RWPE1 (cell line): ENCODE measurements at places on chromosomes 4 and X.
A peak's percentile ranks its signal among the peaks of the same experiment; 100 is the strongest.

DNA sequence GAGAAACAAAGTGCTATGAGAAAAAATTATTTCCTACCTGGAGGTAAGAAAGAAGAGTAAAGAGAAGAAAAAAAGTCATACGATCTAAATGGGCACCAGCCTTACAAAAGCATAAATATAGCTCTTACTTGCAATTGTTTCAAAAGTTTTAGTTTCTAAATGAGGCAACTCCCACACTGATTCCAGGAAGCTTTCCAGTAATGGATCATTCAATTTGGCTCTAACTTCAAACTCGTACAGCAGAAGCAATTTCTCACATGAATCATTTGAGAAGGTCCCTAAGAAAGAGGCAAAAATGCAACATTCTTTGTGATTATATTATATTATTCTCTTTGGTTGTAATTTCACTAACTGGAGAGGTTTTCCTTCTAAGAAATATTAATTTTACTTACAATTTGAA lies 109.9 kb downstream of the DLG3 start:
- no peak for DNase-seq

DNA sequence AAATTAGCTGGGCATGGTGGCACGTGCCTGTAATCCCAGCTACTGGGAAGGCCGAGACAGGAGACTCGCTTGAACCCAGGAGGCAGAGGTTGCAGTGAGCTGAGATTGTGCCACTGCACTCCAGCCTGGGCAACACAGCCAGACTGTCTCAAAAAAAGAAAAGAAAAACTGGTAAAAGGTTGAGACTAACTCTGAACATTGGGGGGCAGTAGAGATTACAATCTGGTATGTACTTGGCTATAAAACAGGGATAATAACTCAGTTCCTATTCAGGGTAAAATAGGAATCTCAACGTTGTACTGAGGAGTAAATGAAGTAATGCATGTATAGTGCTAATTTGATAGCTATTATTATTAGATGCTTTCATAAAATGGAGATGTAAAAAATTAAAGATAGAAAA lies 12.5 kb upstream of the KLF8 start:
- no peak for DNase-seq

DNA sequence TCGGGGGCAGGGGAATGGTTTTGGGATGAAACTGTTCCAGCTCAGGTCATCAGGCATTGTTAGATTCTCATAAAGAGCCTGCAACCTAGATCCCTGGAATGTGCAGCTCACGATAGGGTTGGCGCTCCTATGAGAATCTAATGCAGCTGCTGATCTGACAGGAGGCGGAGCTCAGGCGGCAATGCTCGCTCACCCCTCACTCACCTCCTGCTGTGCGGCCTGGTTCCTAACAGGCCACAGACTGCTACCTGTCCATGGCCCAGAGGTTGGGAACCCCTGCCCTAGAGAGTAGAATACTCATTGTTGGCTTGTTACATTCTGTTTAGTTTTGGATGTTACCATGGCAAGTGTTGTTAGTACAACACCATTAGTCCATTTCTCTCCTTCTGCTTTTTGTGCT lies 40.8 kb upstream of the STX18 start:
- DNase-seq = no peak

- DNase-seq = no peak
These were observed 158.6 kb downstream of the PAPSS1 start for GRCh38 chr4:107561481-107561880.

GRCh38 chrX:53440101-53440500 lies 5.9 kb upstream of the HSD17B10 start:
- no peak for DNase-seq

DNA sequence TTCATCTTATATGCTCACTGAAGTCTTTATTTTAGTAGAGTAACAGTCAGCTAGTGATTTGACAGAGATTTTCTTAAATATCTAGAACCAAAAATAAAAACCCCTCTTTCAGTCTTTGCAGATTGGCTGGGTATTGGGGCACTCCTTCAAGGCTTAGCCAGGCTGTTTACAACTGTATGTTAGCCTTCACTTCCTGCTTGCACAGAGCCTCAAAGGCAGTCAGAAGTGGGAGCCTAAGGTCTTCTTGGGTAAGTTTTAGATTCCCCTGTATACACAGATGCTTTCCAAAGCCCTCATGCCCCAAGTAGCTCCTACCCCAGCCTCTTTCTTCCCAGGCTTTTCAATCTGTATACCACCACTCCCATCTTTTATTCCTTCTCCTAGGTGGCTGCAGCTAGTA lies 136.1 kb upstream of the STIM2 start:
- DNase-seq = no peak

GRCh38 chr4:95264843-95265242 lies 283.9 kb downstream of the UNC5C start:
- DNase-seq = no peak

DNA sequence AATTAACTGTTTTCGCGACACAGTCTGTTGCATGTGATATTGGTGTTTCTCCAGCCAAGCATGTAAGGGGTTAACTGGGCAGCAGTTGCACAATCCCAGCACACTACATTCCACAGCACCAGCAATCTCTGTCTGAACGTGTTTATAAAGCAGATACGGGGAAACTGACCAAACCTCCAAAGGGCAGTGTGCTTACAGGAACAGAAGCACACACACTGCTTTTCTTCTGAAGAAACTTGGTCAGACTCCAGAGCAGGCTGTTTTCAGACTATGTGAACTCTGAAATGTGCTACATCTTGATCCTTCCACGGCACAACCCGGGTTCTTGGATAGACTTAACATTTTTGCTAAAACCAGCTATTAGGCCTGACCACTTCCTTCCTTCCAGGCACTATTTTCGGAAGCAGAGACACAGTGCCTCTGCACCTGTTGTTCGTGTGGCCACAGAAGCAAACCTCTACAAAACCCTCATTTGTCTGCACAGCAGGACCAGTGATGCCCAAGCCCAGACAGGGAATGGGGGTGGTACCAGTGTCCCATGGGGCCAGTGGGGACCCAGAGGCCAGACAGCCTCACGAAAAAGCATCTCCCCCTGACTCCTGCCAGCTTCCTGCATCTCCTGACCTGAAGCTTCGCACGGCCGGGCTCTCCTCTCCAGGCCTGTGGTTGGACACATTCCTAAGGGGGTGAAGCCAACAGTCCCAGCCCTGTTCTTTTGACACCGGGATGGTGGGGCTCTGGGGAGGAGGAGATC lies 90.1 kb downstream of the IRF2 start:
- DNase-seq = peak; percentile 79

GRCh38 chr4:10384974-10385373 lies 72.3 kb downstream of the ZNF518B start:
- peak; percentile 4 for DNase-seq

- no peak for DNase-seq
These were observed 19.7 kb downstream of the CXCL3 start for GRCh38 chr4:74018771-74019170.
